ENCODE measurements at places on chromosomes 3 and 15.

DNA sequence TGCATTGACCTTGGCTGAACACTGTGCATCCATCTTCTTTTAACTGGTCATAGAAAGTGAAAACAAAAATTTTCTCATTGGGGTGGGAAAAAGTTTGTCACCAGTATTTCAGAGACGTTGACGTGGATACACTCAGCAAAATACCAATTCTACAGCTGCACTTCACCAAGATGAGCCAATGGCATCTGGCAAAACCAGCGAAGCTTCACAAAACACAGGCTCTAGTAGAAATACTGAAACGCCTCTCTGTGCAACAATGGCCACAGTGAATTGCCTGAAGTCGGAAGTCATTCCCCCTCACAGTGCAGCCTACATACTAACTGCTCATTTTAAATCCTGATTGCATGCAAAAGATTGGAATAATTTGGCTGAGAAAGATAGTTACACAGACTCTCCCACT, 17.0 kb downstream of the PCYT1A start:
- no peak for DNase-seq

GRCh38 chr3:144272680-144273079, 301.1 kb downstream of the DIPK2A start:
- no peak for DNase-seq

DNA sequence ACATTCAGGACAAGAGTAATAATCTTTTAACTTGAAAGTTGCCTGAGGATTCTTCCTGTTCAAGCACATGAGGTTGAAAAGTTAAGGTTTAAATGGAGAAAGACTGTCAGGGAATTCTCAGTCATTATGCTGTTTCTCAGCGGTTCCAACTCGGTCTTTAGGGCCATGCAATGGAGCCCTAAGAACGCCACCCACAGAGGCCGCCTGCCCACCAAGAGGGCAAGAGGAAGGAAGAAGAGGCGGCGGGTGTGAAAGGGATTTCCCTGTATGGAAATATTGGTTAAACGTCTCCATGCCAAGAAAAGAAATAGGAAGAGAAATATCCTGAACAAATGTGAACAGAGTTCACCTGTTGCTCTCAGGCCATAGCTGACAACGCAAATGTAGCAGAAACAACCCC, 234.4 kb downstream of the OCA2 start:
- DNase-seq: no peak

DNA sequence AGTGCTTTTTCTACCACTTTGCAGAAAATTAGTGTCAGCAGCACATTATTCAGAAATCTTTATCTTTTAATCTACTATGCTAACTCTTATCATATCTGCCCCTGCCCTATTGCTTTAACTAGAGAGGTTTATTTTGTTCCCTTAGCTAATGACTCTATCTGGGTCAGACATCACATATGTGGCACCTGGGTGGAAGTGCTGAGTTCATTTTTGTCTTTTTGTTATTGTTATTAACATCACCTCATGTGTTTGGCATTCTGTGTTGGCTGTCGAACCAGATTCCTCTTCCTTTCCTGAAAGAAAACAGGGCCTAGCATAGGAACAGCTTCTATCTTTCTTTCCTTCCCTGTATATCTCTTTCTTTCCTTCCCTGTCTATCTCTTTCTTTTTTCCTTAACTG, 100.7 kb downstream of the RBMS3 start:
- DNase-seq: no peak

DNA sequence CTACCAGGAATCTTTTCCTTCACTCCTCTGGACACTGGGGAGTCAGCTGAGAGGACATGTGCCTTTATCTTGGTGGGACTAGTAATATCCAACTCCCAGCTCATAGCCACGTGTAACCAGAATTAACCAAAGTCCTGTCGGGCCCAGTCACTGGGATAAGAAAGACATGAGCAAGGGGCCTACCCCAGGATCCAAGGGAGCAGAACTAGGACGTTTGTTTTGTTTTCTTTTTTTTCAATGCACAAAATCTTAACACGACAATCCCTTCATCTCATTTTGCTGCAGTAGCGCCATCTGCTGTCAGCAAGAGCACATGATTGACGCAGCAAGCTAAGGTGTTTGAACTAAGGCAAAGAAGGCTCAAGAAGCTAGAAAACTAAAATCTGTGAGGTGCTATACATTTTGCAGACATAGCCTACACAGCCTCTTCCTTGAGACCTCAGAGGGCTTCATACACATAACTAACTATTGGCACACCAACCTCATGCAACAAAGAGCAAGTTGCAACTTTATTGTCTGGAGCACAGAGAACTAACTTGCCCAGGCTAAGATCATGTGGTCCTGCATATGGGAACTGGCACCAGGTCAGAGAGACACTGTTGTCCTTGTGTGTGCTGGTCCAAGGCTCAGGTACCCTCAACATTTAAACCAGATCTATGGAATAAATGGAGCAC, 43.6 kb downstream of the RLBP1 start:
- peak; percentile 50 for DNase-seq

GRCh38 chr15:62545467-62546227, 380.6 kb upstream of the C2CD4B start:
- DNase-seq: no peak

- no peak for DNase-seq
These were observed 29.1 kb upstream of the LYZL4 start for GRCh38 chr3:42439261-42440115.

DNA sequence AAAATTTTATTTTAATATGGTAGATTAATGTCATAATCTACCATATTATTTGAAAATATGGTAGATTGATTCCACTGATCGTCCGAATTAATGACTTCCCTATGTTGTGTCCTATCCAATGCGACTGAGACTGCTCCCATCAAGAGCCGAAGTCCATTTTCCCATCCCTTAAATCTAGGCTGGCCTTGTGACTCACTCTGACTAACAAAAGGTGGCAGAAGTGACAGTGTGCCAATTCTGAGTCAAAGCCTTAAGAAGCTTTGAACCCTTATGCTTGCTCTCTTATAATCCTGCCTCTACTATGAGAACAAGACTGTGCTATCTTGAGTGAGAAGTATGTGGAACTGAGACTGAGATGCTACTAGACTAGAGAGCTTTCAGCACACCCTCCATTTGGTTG, 387.2 kb downstream of the ROBO1 start:
- DNase-seq: no peak

DNA sequence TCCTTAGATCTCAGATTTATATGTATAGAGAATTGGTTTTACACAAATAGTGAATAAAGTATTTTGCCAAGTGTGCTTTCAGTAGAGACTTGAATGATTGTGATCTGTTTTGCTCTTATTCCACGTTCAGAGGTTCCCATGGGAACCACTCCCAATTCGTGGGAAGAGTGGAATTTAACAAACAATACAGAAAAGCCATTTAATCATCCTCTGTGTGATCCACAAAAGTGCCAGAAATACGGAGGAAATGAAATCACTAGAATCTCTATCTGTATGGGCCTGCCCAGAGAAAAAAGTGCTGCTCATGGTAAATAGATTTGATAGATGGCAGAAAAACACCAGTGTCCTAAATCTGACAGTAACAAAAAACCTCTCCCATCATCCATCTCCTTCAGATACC, 56.0 kb downstream of the CNTN4 start:
- no peak for DNase-seq

GRCh38 chr15:76310475-76311099, 682 bp downstream of the ETFA start:
- peak; percentile 3 for DNase-seq

GRCh38 chr3:155656466-155656865, 88.4 kb downstream of the PLCH1 start:
- no peak for DNase-seq

GRCh38 chr3:16487511-16488175, 25.9 kb downstream of the RFTN1 start:
- DNase-seq: no peak

DNA sequence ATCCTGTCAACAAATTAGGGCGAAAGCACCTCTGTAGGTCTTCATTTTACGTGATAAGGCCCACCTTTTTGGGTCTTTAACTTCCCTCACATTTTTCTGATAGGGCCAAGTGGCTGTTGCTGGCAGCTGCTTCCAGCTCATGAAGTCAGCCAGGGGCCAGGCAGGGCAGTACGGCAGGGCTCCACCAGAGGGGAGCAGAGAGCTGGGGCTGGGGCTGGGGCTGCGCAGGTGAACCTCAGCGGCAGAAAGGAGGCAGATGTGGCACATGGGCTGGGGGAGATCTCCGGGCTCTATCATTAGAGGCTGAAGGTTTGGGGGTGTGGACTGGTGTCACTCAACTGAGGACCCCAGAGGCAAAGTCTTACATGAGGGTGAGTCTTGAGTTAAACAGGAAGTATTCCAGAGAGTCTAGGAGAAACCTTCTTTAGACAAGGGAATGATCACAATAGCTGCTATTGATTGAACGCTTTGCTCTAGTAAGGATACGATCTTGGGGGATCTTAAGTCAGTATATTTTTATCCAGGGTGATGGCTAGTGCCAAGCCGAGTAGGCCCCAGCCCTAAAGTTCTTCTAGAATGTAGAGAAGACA, 62.8 kb upstream of the MEX3B start:
- peak; percentile 59 for DNase-seq

DNA sequence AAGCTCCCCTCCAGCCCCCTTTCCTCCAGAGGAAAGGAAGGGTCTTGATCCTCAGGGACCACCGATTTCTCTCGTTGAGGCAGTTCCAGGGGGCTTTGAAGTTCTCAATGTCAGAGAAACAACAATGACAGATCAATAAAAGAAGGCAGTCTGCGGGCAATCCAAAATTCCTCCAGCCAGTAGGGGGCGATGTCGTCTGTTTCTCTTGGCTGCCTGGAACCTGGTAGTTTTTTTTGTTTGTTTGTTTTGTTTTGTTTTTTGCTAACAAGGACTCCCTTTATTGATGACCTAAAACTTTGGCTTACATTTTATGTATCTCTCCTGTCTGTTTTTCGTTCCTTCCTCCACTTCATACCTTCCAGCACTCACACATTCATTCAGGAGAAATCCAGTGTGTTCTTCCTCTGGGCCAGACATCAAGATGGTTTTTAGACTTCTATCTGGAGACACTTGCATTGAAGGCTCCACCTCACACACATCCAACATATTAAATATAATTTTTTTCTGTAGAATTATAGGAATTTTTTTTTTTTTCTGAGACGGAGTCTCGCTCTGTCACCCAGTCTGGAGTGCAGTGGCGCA, 276.6 kb downstream of the RPLP1 start:
- peak; percentile 79 for DNase-seq

- DNase-seq: no peak
These were observed 398.9 kb downstream of the LSAMP start for GRCh38 chr3:116046350-116046749.

DNA sequence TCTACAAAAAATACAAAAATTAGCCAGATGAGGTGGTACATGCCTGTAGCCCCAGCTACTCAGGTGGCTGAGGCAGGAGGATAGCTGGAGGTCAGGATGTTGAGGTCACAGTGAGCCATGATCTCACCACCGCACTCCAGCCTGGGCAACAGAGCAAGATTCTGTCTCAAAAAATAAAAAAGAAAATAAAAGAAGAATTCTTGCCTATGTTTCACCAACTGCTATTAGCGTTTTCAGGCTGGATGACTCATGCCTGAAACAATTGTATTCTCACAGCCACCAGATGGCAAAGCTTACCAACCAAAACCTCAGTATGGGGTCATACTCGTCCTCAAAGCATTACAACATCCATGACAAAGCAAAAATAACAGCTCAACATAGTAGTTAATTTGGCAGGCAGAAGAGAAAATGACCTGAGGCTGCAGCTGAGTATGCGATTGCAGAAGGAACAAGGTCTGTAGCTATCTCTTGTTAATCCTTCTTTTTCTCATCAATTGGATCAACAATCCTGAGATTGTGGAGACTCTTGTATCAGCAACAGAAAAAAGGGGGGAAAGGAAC, 52.2 kb downstream of the TP53BP1 start:
- peak; percentile 2 for DNase-seq

GRCh38 chr3:36895496-36896409, 49.1 kb downstream of the TRANK1 start:
- no peak for DNase-seq

GRCh38 chr15:56440214-56440770, 24.6 kb downstream of the MNS1 start:
- no peak for DNase-seq

DNA sequence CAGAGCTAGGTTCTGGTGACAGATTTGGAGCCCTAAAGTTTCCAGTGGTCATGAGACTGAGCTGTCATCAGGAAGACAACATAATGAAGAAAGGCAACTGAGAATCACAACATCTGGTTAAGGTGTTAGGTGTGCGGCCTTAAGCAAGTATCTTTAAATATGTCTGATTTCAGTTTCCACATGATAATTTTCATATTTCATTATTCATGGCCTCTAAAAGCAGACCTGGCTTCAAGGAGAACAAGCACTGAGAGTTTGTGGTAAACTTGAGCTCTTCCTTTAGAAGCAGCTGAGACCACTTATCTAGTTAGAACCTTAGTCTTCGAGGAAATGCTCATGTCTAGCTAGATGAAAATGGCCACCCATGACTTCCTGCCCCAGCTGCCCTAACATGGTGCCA, 25.7 kb upstream of the MYLK start:
- no peak for DNase-seq

DNA sequence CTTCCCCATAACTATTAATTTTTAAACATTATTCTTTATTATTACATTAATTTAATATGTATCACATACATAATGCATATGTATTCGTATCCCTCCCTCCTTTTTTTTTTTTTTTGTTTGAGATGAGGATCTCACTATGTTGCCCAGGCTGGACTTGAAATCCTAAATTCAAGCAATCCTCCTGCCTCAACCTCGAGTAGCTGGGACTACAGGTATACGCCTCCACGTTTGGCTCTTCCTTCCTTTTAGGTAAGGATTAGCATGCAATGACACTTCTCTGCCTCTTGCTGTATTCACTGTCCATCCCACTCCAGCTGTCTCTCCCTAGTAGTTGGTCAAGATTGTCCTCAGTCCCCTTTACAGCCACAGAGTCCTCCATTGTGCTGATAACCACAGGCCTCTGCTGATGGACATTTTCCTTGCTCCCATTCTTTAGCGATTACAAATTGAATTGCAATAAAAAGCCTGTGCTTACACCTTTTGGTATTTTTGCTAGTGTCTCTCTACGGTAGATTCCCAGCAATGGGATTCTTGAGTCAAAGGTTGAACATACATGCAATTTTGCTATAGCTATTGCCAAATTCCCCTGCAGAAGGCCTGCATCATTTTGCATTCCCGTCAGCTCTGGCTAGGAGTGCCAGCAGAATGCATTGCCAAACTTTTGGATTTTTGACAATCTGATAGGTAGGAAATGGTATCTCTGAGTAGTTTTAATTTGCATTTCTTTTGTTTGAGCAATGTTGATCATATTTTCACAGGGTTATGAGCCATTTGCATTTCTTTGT, 156.6 kb downstream of the SMAD6 start:
- DNase-seq: no peak

All from activated T-cell treated with anti-CD3 and anti-CD28 coated beads for 4 hours (primary cell).